Stimulated activated CD8-positive, alpha-beta memory T cell treated with anti-CD3 and anti-CD28 coated beads, Interleukin-4, amount 100 ng/mL, for 1 hour (primary cell): ENCODE measurements at places on chromosomes 1 and 21.

DNA sequence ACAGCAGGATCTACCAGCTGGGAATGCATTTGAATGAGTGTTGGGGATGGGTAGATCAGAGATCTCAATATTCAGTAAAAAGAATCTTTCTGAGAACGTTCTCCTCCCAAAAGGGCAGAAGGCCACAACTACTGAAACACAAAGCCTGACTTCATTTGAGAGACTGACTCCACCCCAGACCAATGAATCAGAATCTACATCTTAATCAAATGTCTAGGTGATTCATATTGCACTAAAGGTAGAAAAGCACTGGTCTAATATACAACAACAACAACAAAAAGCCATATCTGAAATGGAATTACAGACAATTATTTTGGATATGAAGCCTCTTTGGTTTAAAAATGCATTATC, 123.9 kb downstream of the SMYD3 start:
- no peak for DNase-seq

DNA sequence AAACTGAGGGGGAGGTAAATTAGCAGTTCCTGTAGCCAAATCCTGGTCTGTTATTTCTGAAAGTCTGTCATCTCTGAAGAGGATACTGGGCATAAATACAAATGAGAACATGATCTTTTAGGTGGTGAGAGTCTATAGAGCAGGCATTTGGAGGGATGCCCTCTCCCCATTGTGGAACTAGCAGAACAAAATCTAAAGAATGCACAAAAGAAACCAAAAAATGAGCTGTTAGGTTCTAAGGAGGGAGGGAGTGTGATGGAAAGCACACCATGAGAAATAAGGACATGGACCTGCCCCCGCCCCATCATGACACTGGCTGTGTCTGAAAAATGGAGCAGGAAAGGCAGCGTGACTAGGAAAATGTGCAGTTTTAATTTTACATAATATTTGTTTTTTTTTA, 262.0 kb downstream of the KIF26B start:
- no peak for DNase-seq

DNA sequence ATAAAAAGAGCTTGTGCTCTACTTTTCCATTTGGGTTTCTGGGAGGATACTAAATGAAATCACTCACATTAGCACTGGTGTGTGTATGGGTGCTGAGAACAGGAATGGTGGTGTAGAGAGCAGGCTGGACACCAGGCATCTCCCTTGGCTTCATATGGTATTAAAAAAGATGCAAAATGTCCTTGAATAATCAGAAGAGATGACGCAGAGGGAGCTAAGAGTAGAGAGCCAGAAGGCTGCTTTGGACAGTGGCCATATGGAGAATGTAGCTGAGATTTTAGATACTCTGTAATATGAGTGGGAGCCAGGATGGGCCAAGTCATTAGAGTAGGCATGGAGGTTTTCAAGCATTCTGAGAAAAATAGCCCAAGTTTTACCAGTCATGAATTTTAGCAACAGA, 112.3 kb upstream of the ZRANB2 start:
- DNase-seq, result no peak

GRCh38 chr1:115757326-115757725, 11.2 kb downstream of the CASQ2 start:
- no peak for DNase-seq

DNA sequence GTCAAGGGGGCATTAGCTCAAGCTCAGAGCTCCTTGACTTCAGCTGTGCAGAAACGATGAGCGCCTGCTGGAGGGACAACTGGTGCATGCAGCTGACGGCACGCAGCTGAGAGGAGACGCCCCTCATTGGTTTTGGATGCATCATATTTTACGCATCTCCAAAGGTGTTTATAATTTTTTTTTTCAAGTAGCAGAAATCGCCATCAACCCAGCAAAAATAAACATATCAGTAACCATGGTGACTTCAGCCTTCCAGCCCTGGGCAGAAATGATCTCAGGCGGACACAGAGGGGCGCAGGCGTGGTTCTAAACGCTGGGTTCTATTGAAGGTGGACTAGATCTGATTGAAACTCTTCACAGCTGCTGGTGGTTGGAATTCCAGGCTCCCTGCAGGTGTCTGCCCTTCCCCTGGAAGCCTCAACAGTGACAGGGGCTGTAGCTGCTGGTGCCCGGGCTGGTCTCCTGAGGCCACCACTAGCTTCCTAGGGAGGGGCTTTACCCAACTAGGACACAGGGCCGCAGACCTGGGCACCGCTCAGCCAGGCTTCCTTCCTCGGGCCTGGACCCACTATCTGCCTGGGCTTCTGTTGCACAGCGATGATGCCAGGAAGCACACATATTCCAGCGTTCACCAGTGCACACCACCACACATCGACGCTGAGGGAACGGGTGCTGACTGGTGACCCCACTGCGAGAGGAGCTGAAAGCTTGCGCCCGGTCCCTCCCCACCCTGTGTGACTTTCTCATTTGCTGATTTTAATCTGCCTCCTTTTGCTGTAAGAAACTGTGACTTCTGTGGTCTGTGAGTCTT, 63.7 kb upstream of the ABCG1 start:
- DNase-seq, result no peak

DNA sequence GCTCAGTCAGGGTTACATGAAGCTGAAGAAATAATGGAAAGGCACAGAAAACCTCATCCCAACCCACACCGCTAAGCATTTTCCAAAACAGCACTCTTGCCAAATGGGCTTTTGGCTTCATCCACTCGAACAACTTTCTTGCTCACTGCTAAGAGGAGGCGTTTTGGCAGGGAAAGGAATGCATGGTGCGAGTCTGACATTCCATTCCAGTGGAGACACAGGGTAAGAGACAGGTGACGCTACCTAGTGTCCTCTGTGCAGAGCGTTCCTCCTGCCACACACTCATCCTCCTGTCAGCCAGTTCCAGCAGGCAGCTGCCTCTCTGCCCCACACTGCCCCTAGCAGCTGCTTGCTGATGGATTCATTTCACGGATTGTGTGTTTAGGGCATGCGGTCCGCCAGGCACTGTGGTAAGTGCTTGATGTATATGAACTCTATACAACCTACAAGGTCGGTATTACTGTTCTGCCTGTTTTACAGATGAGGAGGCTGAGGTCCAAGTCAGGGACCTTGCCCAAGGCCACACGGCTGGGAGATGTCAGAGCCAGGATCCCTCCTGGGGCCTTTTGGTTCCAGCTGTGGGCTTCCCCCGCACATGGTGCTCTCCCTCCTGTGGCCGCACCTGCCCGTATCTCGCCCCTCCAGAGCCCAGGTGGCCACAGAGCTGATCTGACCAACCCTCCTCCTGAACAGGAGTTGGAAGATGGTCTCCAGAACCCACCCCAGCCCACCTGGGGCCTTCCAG, 25.7 kb upstream of the BACE2 start:
- no peak for DNase-seq

- no peak for DNase-seq
These were observed 18.9 kb upstream of the BTG2 start for GRCh38 chr1:203286161-203286984.

DNA sequence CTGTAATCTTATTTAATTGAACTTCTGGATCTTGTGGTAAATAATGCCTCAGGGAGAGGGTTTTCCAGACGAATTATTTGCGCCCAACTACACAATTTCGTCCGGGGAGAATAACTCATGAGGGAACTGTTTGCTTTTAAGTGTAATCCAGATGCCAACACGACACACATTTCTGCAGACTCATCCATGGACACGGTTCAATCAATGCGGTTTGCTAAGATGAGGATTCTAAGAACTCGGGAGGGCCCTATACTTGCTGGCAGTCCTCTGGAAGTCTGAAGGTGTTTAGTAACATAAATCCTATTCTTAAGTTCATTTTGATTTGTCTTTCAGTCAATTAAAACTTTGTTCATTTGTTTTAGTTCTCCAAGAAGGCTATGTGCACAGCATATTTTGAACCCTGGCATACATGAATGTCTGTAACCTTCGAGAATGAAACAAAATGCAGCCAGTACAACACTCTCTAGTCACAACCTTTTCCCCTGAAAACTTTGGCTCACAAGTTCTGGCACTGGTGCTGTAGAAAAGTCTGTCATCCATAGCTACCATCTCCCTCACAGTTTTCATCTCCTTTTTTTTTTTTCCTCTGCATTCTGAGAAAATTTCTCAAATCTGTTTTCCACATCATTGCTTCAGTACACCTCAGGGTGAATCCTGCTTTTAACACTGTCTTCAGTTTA, 38.8 kb downstream of the DIPK1A start:
- no peak for DNase-seq

DNA sequence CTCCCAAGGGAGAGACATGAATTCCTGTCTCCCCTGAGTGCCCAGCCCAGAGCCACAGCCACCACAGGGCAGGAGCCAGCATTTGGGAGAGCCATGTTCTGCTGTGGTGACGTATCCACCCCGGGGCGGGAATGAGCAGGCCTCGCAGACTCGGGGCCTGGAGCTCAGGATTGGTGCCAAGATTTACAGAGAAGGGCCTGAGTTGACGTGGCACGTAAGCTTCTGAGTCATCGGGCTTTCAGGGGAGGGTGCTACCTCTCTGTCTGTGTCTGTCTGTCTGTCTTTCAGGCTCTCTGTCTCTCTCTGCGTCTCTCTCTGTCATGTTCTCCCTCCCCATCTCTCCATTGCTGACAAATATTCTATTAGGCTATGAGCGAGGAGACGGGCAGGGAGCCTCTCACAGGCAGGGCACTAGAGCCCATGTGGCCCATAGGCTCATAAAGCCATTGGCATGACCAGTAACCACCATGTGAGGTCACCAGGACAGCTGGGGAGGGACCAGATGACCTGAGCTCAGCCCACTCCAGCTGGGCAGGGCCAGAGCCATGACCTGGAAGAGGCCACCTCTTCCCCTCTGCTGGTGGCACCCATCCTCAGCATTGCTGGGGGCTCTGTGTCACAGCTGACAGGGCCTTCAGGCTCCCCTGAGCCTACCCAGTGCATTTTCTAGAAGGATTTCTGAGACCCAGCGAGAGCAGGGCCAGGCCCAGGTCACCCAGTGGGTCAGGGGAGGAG, 300.0 kb upstream of the VAMP3 start:
- DNase-seq, result no peak

DNA sequence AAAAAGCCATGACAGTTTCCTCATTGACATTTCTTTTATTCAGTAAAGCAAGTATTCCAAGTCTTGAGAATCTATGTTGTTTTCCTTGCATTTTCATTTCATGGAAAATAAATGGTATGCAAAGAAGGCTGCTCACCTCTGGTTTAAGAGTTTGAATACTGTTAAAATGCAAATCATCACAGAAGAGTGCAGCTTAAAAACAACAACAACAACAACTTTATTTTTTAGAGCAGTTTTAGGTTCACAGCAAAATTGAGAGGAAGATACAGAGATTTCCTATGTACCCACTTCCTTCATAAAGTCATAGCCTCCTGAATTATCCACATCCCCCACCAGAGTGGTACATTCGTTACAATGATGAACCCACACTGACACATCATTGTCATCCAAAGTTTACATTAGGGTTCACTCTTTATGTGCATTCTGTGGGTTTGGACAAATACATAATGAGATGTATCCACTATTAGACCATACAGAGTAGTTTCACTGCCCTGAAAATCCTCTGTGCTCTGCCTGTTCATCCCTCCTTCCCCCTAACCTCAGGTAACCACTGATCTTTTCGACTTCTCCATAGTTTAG, 39.2 kb downstream of the CD2 start:
- DNase-seq, result no peak

- DNase-seq, result no peak
These were observed 186.4 kb upstream of the ZNHIT6 start for GRCh38 chr1:85894651-85895050.

DNA sequence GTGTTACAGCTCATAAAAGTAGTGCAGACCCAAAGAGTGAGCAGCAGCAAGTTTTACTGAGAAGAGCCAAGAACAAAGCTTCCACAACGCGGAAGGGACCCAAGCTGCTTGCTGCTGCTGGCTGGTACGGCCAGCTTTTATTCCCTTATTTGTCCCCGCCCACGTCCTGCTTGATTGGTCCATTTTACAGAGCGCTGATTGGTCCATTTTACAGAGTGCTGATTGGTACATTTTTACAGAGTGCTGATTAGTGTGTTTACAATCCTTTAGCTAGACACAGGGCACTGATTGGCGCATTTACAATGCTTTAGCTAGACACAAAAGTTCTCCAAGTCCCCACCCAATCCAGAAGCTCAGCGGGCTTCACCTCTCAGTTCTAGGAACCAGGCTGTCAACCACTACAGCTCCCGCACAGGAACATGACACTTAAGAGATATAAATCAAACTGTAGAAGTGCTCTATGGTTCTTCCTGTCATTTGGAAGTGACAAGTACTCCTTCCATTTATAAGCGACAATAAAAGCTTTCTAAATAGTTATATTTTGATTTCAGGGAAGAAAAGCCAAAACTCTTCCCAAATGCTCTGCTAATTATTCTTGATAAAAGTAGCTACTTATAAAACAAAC, 28.5 kb downstream of the RNF115 start:
- DNase-seq, result no peak

DNA sequence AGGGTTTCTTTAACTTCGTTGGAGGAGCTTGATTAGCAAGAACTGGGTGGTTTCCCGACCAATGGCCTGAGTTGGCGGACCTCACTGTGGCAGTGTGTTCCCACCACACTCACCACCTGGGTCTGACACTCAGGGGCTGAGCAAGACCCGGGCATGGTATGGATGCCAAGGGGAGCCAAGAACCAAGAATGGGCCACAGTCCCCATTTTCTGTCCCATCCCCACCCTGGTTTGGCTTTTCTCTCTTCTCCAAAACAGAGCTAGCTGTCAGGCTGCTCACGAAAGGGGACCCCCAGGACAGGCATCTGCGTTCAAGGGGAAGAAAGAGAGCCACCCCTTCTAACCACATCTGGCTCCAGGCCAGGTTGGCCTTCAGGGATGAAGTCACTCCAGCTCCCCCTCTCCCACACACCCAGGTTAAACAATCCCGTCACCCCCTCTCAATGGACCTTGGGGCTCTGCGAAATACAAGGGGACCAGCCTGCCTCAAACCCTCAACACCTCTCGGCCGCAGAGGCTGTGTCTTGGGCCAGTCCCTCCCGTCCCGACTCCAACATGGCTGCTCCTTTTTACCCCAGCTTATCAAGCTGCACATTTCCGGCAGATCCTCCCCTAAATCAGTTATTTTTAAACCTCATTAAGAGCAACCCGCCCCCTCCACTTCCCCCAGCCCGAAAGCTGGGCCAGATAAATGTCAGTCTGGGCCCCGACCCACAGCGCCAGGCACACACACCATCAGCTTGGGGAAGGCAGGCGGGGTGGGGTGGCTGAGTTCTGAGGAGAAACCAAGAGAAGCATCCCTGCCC, 3.4 kb downstream of the TAGLN2 start:
- no peak for DNase-seq

DNA sequence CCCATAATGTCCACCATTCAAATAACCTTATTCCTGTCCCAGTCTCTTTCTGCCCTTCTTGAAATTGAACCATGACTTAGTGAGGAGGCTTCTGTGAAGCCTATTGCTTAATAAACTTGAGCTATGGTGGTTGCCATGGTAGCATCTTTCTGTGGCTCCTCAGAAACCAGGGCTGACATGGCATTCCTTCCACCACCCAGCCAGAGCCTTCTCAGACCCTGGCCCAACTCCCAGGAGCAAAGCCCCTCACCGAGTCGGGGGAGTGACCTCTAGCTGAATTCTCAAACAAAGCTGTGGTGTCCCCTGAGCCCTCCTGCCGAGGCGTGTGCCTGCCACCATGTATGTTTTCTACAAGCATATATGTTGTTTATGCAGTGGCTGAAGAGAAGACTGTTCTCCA, 259.1 kb downstream of the CACNA1E start:
- no peak for DNase-seq
